ENCODE measurements at places on chromosomes 6 and 20.
A peak's percentile ranks its signal among the peaks of the same experiment; 100 is the strongest.

GRCh38 chr6:170200458-170200891 lies 90.4 kb downstream of the DLL1 start:
- DNase-seq: no peak

DNA sequence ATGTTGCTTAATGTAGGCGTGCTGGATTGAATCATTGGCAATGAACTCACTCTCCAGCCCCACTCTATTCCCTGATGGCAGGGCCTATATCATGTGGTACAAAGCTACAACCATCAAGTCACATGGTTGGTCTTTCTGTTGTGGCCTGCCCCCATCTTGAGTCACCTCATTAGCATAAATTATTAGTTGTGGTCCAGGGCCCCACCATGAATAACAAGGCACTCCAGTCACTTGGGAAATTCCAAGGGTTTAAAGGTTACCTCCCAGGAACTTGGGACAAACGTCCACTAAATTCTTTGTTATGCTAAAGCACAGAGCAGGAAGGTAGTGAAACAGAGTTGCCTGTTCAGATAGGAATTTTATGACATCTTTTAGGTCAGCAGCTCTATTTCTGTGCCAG lies 193.7 kb downstream of the SLC35F1 start:
- DNase-seq: no peak

- DNase-seq: no peak
Observed at GRCh38 chr20:1635291-1635979, 15.6 kb upstream of the SIRPB1 start.

- DNase-seq: no peak
Observed at GRCh38 chr20:23544133-23544532, 24.2 kb downstream of the CST9L start.

- DNase-seq: no peak
Observed at GRCh38 chr20:38196076-38196475, 31.0 kb upstream of the TGM2 start.

- no peak for DNase-seq
Observed at GRCh38 chr6:1502041-1502440, 107.7 kb upstream of the FOXC1 start.

DNA sequence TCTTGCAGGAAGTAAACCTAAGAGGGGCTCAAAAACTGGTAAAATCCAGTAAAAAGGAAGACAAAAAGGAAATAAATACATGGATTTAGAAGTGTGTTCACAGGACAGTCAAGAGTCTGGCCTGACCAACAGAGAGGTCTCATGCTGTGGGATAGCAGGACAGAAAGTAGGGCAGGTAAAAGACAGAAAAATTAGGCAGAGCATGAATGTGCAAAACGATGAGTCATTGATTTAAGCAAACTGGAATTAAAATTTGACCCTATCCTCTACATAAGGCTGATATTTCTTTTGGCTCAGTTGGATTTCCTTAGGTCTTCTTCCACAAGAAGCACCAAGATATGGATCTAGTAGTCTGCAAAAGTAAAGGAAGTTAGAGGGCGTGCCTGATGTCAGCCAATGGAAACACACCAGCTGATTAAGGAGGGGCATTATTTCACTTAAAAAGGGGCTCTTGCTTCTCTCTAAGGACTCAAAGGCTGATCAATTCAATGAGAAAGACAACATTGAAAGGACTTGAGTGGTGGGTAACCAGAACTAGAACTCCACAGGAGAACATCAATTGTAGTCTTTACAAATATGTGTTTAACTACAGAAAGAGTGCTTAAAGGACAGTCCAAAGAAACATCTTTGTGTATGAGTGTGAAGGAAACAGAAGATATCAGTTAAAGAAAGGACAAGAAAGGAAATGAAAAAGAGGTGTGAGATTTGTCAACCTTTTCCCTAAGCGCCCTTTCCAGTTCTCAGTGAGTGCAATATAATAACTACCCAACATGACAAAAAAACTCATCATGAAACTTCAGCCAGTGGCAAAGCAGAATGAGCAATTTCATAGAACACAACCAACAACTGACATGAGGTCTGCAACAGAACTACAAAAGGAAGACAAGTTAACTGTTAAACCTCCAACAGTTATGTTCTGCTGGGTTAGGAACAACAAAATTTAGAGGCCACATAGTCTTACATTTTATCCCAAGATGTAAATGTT lies 19.4 kb upstream of the MYB start:
- DNase-seq: no peak

- no peak for DNase-seq
Observed at GRCh38 chr6:40138273-40138720, 204.0 kb upstream of the MOCS1 start.

DNA sequence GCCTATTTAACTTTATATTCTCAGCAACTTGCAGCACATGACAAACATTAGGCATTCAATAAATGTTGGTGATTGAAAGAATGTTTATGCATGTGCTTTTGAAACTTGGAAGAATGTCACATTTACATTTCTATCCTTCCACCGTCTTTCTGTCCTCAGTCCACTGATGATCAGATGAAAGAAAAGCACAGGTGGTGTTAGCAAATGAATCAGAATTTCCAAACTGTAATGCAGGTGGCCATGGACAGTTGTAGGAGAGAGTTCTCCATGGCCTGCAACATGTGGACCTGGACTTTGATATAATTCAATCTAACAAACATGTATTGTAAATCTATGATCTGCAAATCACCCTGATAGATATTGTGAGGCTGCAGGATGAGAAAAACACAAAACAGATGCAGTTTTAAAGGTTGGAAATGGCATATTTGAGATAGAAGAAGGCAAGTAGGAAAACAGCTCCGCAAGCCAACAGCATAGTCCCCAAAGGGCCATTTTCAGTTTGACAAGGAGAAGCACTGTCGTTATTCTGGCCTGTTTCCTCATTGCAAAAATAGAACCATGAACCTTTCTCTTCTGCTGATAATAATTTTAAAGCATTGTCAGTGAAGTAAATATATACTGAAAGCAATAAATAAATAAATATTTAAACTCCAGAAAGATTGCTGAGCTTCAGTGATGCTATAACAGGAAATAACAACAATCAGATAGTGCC lies 119.4 kb downstream of the AIG1 start:
- no peak for DNase-seq

DNA sequence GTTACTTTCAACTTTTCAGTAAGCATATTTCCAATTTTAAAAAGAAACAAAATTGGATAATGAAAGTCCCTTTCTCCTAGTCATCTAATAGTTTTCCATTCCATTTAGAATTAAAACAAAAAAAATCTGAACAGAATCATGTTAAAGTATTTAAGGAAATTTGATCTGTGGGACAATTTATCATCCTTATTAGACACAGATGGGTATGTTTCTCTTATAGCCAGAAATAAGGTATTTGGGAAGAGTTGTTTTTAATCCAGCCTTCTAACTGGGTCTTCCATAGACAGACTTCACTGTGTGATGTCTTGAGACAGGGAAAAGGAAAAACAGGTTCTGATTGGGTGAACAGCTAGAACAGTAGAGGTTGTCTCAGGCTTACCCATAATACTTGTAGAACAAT lies 39.5 kb upstream of the STXBP5 start:
- no peak for DNase-seq

DNA sequence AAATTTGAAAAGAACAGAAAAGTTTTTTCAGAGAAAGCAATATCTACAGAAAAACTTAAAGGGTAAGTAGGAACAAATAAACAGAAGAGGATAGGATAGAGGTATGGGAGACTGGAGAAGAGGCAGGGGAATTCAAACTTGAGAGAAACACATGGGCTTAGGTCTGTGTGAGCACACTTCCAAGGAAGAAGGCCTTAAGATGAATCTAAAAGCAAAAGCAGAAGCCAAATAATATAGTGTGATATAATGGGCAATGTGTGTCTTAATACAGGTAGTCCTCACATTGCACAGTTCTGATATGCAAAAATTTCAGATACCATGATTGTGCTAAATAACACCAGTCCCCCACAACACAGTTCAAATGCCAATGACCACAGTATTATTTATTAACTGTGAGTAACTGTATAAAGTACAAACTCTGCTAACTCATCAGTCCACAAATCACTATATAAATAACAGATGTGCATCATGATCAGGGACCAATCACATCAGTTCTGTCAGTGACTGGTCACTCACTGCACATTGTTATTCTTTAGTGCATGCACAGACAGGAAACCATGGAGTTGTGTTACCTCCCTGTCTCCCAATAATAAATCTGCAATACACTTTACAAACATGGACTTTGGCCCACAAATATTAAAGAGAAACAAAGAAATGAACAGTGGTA lies 18.6 kb downstream of the SNX14 start:
- no peak for DNase-seq

DNA sequence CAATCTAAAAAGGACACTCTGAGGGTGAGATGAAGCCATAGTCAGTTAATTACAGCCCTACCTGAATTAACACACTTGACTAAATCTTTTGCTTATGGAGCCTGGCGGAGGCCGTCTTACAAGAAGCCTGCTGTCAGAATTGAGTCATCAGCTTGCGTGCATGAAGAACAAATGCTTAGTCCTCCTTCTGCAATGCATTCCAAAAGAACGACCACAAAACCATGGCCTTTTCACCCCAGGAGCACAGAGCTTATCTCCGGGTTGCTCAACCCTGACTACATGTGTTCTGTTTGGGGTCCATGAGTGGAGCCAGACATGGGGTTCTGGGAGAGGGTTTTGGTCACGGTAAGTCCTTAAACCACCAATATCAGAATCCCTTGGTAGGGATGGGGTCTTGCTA lies 318.1 kb downstream of the CLIC5 start:
- no peak for DNase-seq

DNA sequence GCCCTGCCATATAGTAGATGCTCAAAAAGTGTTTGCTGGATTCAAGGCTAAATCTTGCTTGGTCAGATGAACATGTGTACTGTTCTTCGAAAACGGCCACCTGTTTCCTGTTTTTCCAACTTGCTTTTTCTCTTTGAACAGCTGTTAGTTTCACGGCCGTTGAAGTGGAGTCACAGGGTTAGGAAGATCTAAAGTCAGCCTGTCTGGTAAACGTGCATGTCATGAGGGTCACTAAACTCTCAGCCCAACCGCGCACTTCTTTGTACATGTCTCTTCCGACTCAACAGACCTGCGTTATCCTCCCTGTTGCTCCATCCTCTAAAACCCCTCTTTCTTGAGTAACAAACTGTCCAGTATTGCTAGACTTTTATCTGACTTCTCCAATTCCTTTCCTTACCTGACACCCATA lies 93.2 kb upstream of the MAN1A1 start:
- peak; percentile 50 for DNase-seq

GRCh38 chr6:51300510-51300909 lies 481.8 kb downstream of the TFAP2B start:
- no peak for DNase-seq

GRCh38 chr6:127013865-127014264 lies 104.6 kb upstream of the RSPO3 start:
- no peak for DNase-seq

- DNase-seq: no peak
Observed at GRCh38 chr20:49462626-49463025, 19.8 kb downstream of the KCNB1 start.

GRCh38 chr20:13274275-13274861 lies 53.3 kb downstream of the ISM1 start:
- no peak for DNase-seq

Data from KG1 (cell line).